Left cardiac atrium (tissue), 4 donors: ENCODE measurements at places on chromosomes 12 and 14.

DNA sequence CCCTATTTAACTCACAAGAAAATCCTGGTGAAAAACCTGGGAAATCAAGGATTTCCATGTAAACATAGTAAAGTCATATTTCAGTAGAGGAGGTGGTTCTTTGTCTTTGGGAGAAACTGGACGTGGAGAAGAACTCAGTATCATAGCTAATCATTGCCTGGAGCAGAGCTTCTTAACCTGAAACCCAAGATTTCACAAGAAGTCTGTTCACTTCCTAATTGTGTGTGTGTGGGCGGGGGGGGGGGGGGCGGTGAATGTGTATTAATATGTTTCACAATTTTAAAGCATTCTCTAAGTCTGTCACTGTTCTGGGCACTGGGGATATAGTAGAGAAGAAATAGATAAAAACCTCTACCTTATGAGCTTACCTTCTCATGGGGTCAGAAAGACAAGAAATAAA, 96.7 kb upstream of the PPP4R3A start:
- DNase-seq = no peak

GRCh38 chr14:96051642-96052540, 12.7 kb downstream of the C14orf132 start:
- DNase-seq = no peak

DNA sequence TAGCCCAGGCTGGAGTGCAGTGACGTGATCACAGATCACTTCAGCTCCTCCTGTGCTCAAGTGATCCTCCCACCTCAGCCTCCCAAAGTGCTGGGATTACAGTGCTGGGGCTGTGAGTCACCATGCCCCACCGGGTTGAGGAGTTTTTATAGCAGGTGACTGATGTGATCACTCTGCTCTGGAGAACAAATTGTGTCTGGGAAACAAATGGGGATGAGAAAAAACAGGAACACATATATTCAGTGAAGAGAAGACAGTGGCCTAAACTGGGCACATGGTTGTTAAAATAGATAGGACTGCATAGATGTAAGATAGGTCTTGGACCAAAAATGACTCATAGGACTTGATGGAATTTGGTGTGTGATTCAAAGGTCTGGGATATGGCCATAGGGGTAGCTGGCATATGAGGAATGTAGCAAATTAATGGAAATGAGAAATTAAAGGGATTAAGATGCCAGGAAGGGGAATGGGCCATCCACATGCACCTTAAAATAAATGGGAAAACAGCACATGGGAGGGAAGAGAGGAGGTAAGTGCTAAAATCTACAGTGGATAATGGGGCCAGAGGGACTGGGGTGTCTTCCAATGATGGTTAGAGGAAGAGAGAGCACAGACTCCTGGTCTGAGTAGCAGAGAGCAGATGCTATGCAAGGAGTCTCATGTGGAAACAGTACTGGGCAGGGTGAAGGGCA, 11.2 kb downstream of the BCAT1 start:
- no peak for DNase-seq

- DNase-seq = no peak
Observed at GRCh38 chr14:52429451-52429850, 115.3 kb downstream of the PTGER2 start.
